ENCODE measurements at places on chromosomes 3 and 15.

DNA sequence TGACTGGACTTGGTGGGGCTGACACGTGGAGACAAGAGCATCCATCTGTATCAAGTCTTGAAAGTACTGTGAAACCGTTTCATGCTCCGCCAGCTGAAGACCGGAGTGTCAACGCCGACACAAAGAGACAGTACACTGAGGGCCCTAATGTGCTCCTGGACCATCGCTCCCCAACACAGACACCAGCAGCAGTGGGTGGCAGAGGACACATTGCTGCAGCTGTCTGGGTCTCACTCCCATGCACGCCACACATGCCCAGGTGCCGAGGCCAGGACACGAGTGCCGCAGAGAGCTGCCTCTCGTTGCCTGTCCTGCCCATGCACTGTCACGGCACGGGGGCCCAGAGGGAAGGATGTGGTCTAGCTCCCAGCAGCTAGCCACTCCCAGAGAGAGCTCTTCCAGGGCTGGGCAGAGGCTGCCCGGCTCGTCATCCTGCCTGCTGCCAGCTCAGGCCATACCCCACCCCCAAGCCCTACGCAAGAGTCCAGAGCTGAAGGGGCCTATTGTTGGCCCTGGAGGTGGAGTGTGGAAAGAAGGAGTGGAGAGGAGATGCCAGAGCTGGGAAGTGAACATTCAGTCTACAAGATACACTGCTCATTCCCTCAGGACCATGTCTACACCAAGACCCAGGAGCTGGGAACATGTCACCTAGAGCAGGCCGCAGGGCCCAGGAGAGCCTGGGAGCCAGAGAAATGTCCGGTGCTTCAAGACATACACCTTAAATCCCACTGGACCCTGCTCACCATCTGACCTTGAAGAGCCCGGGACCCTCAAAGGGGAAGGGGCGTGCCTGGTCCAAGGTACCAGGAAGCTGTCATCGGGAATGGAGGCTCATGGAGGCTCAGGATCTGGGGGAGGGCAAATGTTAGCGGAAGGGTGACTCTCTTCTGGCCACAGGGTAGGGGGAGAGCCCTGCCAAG, 7.7 kb downstream of the TNK2 start:
- no peak for DNase-seq

- no peak for DNase-seq
Observed at GRCh38 chr15:20340331-20340811, 201.2 kb downstream of the GOLGA6L6 start.

DNA sequence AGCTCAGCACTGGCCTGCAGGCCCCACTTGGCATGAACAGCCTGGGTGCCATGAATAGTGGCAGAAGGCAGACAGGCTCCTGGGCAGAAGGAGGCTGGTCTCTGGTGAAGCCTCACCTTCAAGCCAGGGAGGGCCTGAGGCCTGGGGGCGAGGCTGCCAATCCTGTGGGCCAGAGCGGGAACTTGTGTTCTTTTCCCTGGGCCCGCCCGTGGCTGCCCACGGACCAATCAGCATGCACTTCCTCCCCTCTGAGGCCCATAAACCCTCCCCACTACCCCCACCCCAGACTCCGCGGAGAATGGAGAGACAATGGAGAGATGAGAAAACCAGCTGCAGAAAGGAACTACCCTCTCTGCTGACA, 283.8 kb upstream of the ROBO1 start:
- DNase-seq = no peak

GRCh38 chr15:26724381-26725150, 48.3 kb downstream of the GABRB3 start:
- no peak for DNase-seq

DNA sequence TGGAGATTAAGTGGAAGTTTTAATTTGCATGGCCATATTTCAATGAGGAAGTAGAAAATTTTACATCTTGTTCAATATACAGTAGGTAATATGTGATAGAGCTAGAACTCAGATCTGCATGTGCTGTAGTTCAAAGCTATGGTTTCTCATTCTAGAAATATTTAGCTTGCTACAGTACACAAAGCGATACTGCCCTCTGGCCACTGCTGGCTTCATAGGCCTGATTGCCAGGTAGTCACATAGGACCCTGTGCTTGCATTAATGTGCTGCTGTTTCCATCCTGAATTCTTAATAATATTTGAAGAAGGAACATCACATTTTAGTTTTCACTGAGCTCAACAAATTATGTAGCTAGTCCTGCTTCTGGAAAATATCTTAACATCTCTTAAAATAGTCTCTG, 87.0 kb downstream of the PLSCR2 start:
- no peak for DNase-seq

- DNase-seq = no peak
Observed at GRCh38 chr3:43073116-43073835, 32.6 kb downstream of the POMGNT2 start.

- DNase-seq = no peak
Observed at GRCh38 chr15:89743011-89743410, 8.0 kb downstream of the MESP1 start.

DNA sequence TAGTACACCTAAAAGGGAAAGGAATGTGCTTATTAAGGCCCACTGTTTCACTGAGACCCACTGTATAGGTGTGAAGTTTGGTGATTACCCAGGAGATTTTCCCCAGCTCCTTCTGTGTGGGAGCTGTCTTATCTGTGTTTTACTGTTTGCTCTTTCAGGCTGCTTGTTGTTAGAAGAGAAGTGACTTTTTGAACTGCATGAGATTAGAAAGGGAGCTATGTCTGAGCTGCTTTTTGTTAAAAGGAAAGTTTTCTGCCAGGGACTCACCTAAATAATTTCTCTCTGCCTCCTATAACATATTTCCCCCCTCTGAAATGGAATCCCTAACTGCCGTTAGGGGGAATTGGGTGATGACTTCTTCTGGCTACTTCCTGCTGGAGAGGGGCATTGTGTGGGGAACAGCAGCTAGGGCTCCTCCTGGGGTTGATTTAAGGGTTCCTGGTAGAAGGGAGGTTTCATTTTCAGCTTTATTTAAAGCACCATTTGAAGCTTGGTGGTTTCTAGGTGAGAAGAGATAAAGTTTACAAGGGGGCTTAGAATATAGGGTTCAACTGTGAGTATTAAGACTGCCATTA, 77.1 kb upstream of the ATP11B start:
- no peak for DNase-seq
